Renal cortical epithelial cell (primary cell): ENCODE measurements at places on chromosomes 6 and 20. TPM values are rescaled to one million over a fixed set of nuclear protein-coding genes. Genes with fewer than 3 reads are reported as not detected.

DNA sequence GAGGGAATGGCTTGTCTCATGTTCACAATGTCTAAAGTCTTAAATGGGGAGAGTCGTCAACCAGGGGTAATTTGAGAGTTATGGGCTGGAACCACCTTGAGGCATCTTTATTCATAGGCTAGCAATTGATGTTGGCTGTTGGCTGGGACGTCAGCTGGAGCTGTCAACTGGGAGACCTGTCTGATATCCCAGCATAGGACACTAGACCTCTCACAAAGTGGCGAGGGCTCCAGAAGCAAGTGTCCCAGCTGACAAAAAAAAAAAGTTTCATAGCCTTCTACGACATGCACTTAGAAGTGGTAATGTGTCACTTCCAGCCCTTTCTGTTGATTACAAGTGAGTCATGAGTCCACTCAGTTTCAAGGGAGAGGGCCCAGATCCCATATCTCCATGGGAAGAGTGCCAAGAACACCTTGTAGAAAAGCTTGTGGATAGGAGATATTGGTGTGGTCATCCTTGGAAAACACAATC lies 278.0 kb downstream of the ESR1 start:
- peak; percentile 74 for DNase-seq

DNA sequence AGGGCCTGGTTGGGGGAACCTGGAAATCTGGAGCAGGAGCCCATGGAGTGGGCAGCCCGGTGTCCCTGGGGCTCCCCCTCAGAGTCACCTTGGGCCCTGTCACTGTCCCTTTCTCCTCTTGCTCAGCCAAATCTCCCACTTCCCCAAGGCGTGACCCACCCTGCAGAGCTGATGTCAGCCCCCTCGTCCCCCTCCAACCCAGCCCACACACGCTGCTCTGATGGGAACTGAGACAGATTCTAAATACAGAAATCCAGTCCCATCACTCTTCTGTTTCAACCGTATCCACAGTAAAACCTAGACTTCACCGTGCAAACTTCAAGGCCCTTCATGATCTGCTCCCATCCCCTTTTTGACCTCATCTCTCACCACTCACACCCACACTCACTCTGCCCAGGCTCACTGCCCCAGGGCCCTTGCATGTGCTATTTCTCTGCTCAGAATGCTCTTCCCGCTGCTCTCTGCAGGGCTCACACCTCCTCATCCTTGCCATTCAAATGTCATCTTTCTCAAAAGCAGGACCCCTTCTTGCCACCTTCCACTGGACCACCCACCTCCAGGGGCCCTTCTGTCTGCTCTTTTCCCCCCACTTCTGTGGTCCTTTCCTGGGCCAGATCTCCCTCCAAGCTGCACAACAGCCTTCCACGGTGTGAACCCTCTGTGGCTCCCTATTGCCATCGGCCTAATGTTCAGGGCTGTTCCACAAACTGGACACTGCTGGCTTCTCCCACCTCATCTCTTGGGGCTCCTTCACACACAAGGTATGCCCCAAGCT lies 16.6 kb downstream of the TGM2 start:
- no peak for DNase-seq

- no peak for DNase-seq
Observed at GRCh38 chr20:4946986-4947385, 54.3 kb downstream of the SLC23A2 start.

GRCh38 chr6:41153451-41153850 lies 696 bp downstream of the TREML1 start:
- DNase-seq = no peak

GRCh38 chr6:165186041-165186440 lies 123.4 kb downstream of the C6orf118 start:
- peak; percentile 22 for DNase-seq

GRCh38 chr6:72975352-72975752 lies 249.9 kb downstream of the KHDC1L start:
- no peak for DNase-seq

HLA-DPB1 gene
- 12.2 and 25.7 TPM in 2 replicates for total RNA-seq

TFAP2C gene
- 0.35 TPM in 1 of 2 replicates, not detected in the other for total RNA-seq

GPLD1 gene
- under 0.01 and 0.45 TPM in 2 replicates for total RNA-seq
